ENCODE measurements at places on chromosomes 7 and 10.

DNA sequence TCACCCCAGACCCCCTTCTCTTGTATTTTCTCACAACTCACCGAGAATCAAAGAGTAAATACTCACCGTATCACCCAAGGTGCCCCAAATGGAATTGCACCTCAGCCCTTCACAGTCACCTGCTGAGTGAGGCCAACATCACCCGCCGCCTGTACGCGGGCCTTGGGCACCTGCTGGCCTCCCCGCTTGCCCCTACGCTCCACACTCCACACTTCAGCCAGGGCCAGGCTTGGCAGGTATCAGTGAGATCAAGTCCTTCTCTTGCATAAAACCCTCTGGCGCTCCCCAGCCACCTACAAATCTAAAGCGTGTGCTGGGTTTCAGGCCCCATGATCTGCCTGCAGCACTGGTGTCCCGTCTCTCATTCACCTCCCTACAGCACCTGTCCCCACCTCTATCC lies 300.6 kb downstream of the GFRA1 start:
- no peak for DNase-seq

GRCh38 chr10:121880895-121881294 lies 46.9 kb downstream of the ATE1 start:
- DNase-seq, result no peak

- DNase-seq, result no peak
These were observed 19.3 kb upstream of the ACHE start for GRCh38 chr7:100914879-100915447.

GRCh38 chr7:134637934-134638719 lies 8.5 kb upstream of the BPGM start:
- no peak for DNase-seq

DNA sequence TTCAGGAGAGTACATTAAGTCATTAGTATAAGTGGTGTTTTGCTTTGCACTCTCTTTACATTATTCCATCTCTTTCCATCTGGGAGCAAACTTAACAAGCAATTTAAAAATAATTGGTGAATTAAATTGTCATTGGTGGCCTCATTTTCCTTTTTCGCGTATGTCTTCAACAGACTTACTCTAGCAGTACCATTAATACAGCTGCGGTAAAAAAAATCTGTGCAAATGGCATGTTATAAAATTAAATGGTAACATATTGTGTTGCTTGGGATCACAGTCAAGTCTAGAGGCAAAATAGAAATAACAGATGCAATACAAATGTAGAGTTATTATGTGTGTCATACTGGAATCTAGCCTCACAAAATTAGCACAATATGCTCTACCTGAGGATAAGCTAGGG lies 322.4 kb downstream of the PCDH15 start:
- DNase-seq, result no peak

All from SW480 (cell line).